ENCODE measurements at places on chromosomes 2 and 18. TPM values are rescaled to one million over a fixed set of nuclear protein-coding genes. Genes with fewer than 3 reads are reported as not detected.

Gene PLGLB1
- total RNA-seq = 0.85 TPM

Gene CLEC4F
- not detected for total RNA-seq

Gene PCARE
- not detected for total RNA-seq

- DNase-seq = no peak
These were observed 260.2 kb downstream of the ZNF407 start for GRCh38 chr18:74857901-74858300.

- DNase-seq = no peak
These were observed 14.1 kb upstream of the ZDBF2 start for GRCh38 chr2:206260188-206261012.

DNA sequence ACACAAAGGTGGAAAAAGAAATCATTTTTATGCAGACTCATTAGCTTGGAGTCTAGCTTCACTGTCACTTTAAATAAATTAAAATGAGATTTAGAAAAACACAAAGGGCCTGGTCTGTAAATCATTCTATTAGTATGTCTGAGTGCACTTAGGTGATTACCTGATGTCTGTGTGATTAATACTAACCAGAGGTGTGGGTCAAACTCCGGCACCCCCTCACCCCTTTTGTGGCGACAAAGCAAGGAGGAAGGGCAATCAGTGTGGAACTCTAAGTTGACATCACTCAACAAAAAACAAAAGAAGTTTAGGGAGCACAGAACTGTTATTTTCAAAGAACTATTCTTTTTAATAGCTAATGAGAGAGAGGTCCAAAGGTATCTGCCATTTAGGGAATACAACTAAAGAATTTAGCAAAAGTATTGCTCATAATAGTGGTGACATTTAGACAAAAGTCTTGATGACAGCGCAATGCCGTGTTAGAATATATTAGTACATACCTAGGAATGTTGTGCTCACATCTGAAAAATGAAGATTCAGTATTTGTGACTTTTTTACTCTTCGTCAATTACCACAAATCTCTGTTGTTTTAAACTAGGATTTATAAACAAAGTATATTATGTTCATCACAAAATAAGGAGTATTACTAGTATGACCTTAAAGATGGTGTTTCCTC, 66.3 kb downstream of the ZEB2 start:
- DNase-seq = no peak

GRCh38 chr2:34912084-34912483, 1313.0 kb upstream of the FAM98A start:
- DNase-seq = no peak

GRCh38 chr2:18531194-18531593, 29.3 kb downstream of the RDH14 start:
- no peak for DNase-seq

GRCh38 chr2:84940088-84940470, 30.9 kb upstream of the KCMF1 start:
- DNase-seq = peak; percentile 67

DNA sequence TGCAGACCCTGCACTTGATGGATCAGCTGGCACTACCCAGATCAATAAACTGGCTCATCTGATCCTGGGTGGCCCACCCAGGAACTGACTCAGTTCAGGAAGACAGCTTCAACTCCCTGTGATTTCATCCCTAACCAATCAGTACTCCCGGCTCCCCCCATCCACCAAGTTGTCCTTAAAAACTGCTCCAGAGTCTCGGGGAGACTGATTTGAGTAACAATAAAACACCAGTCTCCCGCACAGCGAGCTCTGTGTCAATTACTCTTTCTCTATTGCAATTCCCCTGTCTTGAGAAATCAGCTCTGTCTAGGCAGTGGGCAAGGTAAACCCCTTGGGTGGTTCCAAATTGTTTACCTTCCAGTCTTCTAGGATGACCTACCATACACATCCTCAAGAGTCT, 263.3 kb upstream of the STON1 start:
- DNase-seq = no peak
